ENCODE measurements at places on chromosomes 6 and 20.
A peak's percentile ranks its signal among the peaks of the same experiment; 100 is the strongest.

DNA sequence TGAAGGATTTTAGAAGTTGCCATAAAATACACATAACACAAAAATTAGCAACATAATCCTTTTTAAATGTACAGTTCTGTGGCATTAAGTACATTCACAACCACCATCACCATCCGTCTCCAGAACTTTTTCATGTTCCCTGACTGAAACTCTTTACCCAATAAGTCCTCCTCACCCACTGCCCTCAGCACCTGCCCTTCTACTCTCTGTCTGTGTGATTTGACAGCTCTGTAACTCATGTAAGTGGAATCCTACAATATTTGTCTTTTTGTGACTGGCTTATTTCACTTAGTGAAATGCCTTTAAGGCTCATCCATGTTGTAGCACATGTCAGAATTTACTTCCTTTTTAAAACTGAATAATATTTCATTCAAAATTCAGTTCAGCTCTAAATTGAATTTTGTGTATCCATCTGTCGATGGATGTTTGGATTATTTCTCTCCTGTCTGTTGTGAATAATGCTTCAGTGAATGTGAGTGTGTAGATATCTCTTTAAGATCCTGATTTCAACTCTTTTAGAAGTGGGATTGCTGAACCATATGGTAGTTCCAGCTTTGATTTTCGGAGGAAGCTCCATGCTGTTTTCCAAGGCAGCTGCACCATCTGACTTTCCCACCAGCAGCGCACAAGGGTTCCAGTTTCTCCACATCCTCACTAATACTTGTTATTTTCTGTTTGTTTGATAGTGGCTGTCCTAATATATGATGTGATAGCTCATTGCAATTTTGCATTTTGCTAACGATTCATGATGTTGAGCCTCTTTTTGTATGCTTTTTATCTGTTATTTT is 4.2 kb downstream of the ENTPD6 start:
- DNase-seq = no peak

DNA sequence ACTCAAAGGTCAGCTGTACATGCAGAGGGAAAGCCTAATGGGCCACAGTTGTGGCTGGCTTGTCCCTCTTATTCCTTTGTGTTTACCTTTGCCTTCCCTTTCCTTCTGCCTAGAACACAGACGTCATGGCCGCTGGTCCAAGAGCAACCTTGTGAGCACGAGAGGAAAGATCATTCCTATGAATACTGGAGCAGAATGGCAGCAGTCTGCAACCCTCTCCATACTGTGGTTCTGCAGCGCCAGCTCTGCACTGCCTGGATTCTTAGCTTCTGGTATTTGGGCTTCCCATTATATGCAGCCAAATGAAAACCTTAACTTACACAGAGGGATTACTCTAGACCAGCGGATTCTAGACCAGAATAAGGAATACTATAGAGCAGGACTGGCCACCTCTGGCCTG is 12.4 kb downstream of the TBC1D7 start:
- no peak for DNase-seq

DNA sequence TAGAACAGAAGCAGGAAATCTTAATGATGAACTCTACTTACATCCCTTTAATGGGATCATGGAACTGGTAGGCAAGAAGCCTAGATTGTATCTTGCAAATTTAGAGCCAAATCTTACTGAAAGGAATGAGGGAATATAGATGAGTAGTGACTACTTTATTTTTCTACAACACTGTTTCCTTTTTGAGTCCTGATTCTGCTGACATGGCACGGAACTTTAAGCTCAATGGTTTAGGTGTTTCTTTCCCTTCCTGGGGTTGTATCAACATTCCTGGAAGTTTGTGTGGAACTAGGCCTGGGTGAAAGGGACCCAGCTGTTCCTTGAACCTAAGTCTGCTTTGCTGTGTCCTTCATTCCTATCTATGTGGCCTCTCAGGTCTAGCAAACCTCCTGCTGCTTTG is 705.3 kb upstream of the FLRT3 start:
- DNase-seq = no peak

GRCh38 chr20:3670511-3670910 is 7.3 kb upstream of the GFRA4 start:
- peak; percentile 10 for DNase-seq

DNA sequence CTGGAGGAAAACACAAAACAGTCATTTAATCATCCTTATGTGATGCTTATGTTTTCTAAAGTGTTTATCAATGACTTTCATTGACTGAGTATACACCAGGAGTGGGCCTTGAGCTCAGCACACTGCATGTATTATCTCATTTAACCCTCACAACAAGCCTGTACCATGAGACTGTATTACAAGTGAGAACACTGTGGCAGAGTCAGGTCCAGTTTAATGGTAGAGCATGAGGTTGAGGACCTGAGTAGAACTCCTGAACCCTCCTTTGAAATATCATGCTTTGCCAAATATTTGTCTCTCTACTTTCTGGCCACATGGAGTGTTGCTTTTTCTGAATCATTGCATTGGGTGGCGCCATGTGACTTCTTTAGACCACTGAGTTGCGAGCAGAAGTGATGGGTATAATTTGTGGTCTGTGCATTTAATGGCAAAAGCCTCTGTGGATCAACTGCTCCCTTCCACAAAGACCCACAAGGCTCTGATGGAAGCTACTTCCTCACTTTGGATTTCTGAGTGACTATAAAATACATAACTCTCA is 65.0 kb upstream of the SIRPG start:
- DNase-seq = no peak

- DNase-seq = no peak
These were observed 71.7 kb upstream of the QKI start for GRCh38 chr6:163342571-163343539.

DNA sequence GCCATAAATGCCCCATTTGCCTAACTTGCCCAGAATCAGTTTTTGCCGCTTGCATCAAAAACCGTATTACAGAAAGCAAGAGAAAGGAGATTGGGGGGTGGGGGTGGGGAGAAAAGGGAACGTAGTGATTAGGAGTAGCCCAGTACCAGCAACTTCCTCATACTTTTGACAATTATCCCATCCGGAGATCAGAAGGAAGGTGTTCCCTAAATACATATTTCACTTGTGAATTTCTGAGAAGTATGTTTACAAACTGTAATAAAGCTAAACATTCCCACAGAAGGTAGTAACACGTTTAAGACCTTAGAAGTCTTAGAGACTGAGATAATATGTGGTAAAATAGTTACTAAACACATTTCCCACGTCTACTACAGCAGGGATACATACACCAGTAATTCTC is 14.5 kb downstream of the PREP start:
- DNase-seq = no peak

GRCh38 chr6:88704980-88705379 is 258.4 kb downstream of the RNGTT start:
- DNase-seq = peak; percentile 76

DNA sequence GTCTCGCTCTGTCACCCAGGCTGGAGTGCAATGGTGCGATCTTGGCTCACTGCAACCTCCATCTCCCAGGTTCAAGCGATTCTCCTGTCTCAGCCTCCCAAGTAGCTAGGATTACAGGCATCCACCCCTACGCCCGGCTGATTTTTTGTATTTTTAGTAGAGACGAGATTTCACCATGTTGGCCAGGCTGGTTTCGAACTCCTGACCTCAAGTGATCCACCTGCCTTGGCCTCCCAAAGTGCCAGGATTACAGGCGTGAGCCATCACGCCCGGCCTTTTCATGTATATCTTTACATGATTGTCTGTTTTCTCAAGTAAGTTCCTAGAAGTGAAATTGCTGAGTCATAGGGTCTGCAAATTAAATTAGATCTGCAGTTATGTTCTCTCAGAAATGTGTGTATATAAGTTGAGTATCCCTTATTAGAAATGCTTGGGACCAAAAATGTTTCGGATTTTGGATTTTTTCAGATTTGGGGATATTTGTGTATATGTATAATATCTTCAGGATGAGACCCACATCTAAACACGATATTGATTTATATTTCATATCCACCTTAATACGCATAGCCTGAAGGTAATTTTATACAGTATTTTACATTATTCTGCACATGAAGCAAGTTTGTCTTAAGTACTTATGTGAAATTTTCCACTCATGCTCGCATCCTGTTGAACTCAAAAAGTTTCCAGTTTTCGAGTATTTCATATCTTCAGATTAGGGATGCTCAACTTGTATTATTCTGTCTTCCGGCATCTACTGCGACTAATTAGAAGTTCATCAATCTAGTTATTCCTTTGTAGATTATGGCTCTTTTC is 40.4 kb downstream of the TAB2 start:
- DNase-seq = peak; percentile 66

GRCh38 chr20:32007787-32008616 is 2.2 kb upstream of the CCM2L start:
- DNase-seq = no peak
